ENCODE measurements at places on chromosomes 6 and 20.

- DNase-seq = no peak
Measured at GRCh38 chr20:17731233-17731632, 31.5 kb downstream of the BANF2 start.

DNA sequence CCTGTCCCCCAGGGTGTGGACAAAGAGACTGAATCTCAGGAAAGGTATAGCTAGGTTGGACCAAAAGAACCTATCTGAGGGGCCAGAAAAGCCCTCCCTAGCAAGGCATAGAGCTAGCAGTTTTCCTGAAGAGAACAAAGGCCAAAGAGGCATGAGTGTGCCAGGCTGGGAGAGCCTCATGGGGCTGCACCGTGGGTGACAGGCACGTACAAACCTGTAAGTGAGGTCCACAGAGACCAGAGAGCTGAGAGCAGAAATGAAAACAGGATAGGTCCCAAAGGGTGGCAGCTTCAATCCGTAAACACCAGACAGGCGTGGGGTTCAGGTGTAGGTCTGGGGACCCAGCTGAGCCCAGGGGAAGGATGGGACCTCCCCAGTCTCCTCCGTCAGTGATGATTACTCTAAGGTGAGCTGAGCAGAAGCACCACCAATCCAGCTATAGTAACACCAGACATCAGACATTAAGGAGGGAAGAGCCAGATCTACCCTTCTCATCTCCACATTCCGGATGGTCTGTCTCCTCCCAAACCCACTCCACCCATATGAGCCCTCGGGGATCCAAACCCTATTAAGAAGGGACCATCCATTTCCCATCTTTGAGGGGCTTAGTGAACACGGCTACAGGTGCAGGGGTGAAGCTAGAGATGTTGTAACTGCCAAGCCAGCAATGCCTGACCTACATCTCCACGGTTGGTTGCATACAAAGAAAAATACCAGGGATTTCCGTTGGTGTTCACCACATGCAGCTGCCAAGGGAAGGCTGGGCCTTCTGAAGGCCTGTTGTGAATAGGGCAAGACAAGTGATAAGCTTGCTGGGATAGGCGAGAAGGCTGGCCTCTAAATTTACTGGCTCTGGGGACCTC lies 38.3 kb downstream of the BCL2L1 start:
- peak; percentile 77 for DNase-seq

DNA sequence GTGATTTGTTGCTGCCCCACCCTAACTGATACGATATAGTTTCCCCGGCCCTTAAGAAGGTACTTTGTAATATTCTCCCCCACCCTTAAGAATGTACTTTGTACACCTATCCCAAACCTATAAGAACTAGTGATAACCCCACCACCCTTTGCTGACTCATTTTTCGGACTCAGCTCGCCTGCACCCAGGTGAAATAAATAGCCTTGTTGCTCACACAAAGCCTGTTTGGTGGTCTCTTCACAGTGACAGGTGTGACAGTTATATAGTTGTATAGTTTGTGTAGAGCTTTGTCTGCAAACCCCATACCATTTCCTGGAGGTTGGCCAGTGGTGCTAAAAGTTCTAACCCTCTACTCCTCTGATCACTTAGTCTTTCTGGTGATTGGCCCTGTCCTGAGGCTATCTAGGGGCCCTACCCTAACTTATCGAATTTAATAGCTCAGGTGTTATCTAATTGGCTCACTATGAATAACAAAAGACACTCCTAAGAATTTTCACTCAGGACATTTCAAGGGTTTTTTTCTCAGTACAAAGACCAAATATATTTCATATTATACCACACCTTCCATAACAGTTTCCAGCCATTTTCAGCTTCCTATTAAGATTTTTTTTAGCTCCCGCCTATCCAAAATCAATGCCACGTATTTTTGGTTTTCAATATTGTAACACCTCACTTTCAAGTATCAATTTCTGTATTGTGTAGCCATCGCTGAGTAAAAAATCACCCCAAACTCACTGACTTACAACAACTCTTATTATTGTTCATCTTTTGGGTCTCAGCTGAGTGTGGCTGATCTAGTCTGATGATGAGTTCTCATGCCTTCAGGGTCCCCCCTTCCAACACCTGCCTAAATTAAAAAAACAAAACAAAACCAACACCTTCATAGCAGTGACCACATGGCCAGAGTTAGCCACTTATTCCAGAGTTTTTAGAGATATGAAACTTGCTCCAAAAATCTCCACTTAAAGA lies 9.8 kb upstream of the BTN1A1 start:
- DNase-seq = no peak

- no peak for DNase-seq
Measured at GRCh38 chr6:137086031-137086430, 41.3 kb upstream of the IL20RA start.

GRCh38 chr20:61845233-61845671 lies 220.4 kb downstream of the TAF4 start:
- DNase-seq = no peak
